ENCODE measurements at places on chromosomes 16 and 17.
A peak's percentile ranks its signal among the peaks of the same experiment; 100 is the strongest.

- peak; percentile 56 for DNase-seq
These were observed 5.7 kb downstream of the CSNK1D start for GRCh38 chr17:82267575-82268379.

DNA sequence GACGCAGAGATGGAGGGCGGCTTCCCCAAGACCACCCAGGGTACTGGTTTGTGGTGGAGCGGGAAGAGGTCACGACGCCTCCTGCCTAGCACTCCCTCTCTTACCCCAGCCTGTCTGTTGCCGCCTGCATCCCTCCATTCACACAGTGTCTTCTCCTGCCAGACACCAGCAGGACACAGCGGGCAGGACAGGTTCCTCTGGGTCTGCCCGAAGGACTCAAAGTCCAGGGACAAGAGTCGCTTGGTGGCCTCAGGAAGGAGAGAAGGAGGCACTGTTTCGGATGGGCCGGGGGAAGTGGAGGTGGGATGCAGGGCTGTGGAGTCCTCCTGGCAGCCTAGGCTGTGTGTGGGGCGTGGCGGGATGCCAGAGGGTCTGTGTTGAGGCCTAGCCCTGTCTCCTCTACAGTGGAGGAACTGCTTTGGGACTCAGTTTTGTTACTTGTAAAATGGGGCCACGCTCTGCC is 19.6 kb upstream of the TNS4 start:
- DNase-seq, result no peak

DNA sequence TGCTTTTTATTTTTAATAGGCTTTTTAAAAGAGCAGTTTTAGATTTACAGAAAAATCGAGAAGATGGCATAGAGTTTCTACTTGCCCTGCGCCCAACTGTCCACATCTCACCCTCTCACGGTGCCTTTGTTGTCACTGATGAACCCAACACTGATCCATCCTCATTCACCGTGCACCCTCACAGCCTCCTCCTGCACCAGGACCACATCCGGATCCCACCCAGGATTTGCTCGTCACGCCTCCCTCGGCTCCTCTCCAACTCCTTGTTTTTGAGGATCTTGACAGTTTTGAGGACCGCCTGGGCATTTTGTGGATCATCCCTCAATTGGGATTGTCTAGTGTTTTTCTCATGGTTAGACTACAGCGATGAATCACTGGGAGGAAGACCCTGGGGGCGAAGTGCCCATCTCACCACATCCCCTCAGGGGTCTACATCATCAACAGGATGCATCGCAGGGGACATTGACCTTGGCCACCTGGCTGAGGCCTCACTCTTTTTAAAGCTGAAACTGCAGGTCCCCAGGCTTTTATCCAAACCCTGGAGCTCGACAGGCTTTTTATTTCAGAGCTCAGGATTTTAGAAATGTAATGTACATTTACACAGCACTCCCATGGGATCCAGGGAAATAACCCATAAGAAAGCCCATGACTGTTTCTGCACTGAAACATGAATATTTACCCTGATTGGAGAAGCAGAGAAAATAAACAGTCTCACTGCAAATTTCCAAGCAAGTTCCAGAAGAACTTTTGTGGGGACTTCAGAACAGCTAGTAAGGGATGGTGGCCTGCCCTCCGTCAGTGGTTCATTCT is 71.8 kb upstream of the ZNF469 start:
- DNase-seq, result no peak

GRCh38 chr16:86628614-86629013 is 50.3 kb downstream of the FOXL1 start:
- DNase-seq, result no peak

GRCh38 chr17:79730437-79730768 is 340 bp upstream of the ENPP7 start:
- no peak for DNase-seq

DNA sequence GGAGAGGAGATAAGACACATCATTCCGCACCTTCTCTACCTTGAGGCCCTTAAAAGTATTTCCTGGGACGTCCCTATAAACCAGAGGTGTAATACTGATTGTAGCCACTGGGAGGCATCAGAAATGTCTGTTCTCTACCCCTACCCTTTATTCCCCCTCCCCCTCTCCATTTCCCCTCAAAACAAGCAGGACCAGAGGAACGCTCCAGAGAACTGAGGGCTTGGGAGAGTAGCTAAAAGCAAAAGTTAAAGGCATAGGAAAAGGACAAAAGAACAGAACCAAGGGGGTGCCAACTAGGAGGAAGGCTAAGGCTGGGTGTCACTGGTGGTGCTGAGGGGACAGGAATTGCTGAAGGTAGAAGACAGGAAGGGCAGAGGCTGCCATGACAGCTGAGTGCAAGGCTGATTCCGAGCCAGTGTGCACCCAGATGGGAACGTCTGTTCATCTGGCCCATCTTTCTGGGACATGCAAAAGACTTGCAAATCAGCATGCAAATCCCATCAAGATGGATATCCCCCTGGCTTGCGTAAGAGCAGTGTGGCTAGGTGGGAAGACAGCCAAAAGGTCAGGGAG is 6.7 kb downstream of the CAMTA2 start:
- peak; percentile 74 for DNase-seq

DNA sequence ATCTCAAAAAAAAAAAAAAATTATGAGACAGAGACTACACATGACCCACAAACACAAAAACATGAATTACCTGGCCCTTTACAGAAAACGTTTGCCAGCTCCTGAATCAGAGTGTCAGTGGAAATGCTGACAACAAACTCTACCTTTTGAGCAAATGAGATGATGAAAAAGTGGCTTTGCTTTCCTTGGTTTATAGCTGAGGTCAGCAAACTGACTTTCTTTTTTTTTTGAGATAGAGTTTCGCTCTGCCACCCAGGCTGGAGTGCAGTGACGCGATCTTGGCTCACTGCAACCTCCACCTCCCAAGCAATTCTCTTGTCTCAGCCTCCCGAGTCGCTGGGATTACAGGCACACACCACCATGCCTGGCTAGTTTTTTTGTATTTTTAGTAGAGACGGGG is 46.3 kb downstream of the ZCCHC14 start:
- no peak for DNase-seq

- no peak for DNase-seq
These were observed 8.1 kb downstream of the GLIS2 start for GRCh38 chr16:4323845-4324488.

GRCh38 chr17:45170931-45171337 is 9.3 kb downstream of the HEXIM2 start:
- DNase-seq, result no peak

GRCh38 chr17:68660302-68660701 is 59.1 kb upstream of the FAM20A start:
- no peak for DNase-seq

DNA sequence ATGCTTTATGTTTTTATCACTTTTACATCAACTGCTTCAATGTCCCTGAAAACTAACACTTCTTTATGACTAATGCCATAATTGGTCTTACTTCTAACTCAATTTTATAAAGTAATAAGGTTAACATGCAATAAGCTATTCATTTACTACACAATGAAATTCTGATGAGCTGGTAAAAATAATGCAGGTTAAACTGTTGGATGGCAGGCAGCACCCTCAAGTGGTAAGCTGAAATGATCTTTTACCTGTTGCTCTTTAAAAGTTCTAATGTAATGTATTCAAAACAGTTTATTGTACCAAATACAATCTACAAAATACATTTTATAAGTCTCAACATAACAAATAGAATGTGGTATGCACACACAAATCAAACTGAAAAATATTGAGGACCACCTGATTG is 1280.3 kb downstream of the CDH8 start:
- DNase-seq, result no peak

DNA sequence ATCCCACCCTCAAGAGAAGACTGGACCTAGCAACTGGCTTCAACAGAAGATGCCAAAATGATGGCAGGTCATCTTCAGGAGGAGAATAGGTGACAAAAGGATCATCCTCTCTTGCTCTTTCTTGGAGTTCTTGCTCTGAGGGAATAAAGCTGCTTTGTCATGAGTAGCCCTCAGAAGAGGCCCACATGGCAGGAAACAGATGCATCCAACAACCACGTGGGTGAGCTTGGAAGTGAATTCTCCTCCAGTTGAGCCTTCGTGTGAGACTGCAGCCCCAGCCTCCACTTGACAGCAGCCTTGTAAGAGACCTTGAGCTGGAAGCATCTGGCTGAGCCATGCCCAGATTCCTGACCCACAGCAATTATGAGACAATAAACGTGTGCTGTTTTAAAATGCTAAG is 87.5 kb downstream of the DYNLRB2 start:
- no peak for DNase-seq

DNA sequence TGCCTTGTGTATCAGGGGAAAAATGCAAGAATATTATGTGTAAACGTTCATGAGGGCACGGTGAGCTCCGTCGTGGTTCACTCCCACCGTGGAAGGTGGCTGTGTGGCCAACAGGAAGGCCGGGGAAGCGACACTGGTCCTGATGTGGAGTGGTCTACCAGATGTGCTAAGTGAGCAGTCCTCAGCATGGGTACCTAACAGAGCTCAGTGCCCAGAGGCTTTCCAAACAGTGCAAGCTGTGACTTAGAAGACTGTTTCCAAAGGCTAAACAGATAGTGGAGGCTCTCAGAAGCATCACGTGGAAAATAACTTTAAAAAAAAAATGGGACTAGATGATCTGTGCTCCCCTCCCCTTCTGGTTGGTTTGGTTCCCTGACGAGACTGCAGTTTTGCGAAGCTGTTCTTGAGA is 199.3 kb upstream of the CHMP6 start:
- DNase-seq, result no peak

DNA sequence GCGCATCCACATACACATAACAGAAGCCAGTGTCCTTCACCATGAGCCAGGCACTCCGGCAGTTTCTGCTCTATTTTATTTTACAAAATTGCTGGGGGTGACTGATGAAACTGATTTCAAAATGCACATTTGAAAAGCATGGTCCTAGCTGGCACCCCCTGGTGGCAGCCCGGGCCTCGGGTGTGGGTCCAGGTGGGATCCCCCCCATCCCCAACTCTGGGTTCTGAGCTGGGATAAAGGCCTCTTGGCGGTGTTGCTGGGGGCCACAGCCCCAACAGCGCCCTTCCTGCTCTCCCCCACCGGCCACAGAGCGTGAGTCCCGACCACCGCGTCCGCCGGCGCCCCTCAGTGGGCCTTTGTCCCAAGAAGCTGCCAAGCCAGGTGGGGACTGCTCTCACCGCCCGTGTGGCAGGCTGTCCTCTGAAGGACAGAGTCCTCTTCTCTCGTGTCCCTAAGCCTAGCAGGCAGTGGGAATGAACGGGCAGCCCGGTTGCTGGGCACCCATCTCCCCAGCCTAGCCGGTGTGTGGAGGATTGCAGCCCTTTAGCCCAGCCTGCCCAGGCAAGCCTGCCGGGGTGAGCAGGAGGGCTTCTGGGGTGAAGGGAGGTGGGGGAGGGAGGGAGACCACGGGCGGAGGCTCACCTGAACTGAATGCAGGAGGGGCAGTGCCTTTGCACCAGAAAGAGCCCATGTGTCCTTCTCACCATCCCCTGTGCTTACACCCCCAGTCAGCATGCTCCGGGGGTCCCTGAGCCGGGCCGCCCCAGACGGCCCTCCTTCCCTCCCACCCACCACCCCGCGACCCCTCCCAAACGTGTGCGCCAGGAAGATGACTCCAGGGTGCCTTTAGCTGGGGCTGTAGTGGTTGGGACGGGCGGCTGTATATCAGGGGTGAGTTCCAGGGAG is 898 bp downstream of the SNAI3 start:
- peak; percentile 72 for DNase-seq

DNA sequence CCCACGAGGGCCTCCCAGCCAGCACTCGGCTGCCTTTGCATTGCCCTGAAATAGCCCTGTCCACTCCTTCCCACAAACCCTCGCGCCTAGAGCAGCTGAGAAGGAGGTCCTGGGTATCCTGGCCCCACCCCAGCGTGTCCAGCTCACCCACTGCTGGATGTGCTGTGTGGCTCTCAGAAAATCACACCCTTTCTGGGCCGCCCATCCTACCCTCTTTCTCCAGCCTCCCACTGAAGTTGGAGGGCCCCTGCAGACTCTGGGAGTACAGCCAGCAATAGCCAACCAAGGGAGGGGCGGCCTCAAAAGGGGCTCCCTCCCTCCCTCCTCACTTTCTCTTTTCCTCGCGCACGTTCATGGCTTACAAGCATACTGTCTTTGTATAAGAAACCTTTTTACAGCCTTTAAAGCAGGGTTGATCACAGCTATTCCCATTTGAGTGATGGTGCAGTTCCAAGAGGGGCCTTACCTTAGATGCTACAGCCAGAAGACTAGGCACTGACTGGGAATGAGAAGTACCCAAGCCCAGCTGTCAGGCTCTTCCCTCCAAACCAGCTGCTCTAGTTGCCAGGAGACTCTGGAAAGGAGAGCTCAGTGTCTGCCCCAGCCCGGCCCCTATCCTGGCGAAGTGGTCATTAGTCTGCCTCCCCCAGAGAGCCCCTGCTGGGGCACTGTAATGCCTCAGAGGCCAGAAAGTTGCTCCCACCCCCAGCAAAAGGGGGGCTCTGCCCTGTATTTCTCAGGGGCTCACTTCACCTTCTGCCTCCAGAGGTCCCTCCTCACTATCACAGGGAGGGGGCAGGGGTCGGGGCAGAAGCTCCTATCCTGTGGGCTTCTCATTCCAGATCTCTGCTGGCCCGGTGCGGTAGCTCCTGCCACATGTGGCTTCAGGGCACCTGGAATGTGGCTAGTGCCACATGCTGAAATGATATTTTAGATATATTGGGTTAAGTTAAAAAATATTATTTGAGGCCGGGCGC is 38.1 kb downstream of the DCAKD start:
- no peak for DNase-seq

- no peak for DNase-seq
These were observed 72.1 kb downstream of the PDPK1 start for GRCh38 chr16:2609827-2610470.

DNA sequence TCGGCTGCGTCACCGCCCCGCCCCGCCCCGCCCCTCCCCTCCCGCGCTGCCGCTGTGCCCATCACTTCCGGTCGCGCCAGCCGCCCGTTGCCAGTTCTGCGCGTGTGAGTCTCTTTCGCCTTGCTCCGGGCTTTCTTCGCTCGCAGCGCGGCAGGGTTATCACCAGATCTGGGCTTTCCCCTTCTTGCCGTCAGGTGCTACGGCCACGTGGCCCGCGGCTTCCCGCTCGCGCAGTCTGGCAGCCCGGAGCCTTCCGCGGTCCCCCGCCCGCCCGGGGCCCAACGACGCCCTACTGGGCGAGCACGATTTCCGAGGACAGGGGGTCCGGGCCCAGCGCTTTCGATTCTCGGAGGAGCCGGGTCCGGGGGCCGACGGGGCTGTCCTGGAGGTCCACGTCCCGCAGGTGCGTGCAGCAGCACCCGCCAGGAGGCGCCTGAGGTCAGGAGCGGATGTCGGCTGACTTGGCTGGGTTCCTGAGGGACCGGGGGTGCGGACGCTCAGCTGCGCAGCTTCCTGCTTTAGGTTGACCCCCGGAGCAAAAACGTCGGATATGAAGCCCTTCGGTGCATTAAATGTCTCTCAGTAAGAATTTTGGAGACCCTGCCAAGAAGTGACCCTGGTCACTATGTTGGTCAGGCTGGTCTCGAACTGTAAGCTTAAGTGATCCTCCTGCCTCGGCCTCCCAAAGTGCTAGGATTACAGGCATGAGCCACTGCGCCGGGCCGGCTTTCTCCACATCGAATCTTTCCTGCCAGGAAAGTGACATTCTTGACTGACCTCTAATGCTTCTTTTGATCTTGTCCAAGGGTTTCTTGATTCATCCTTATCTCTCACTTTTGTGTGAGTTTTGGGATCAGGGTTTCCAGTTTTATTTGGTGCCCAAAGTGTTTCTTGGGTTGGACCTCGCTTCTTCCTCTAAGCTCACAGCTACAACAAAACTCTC is at the start of gene METTL23:
TSS of gene METTL23 (plus strand) at position 64 of the 943 bp plus-strand sequence. CDS start 2,872 bp downstream, outside the sequence.
- DNase-seq, result peak; percentile 76

Measured in CD4-positive, alpha-beta T cell treated with Interleukin-2 at 100 ng/mL for 4 hours (primary cell).